Endothelial cell (in vitro differentiated cells): ENCODE measurements at places on chromosomes 3 and 15. TPM values are rescaled to one million over a fixed set of nuclear protein-coding genes. Genes with fewer than 3 reads are reported as not detected.
A peak's percentile ranks its signal among the peaks of the same experiment; 100 is the strongest.

- H3K4me3 ChIP-seq: no peak overlapping the region
- no peaks in the 10 kb centered on the region for H3K27me3 ChIP-seq
- no peaks in the 10 kb centered on the region for H3K36me3 ChIP-seq
- no peaks in the 10 kb centered on the region for H3K4me1 ChIP-seq
- no peak overlapping the region for H3K27ac ChIP-seq
These were observed 467.1 kb downstream of the RBMS3 start for GRCh38 chr3:29747991-29748390.

GRCh38 chr3:142211034-142211433 lies 14.4 kb downstream of the GK5 start:
- H3K4me1 ChIP-seq: peaks cover 17% of the 10 kb centered on the region
- H3K36me3 ChIP-seq: peaks cover 26% of the 10 kb centered on the region
- H3K27me3 ChIP-seq: no peaks in the 10 kb centered on the region
- peak; percentile 22 for DNase-seq
- no peak overlapping the region for H3K4me3 ChIP-seq

GRCh38 chr3:4823986-4824925 lies 155.0 kb upstream of the BHLHE40 start:
- H3K36me3 ChIP-seq: peaks cover 34% of the 10 kb centered on the region
- H3K4me1 ChIP-seq: peaks cover 4% of the 10 kb centered on the region
- peaks cover 7% of the 10 kb centered on the region for H3K27me3 ChIP-seq
- H3K4me3 ChIP-seq: no peak overlapping the region

DNA sequence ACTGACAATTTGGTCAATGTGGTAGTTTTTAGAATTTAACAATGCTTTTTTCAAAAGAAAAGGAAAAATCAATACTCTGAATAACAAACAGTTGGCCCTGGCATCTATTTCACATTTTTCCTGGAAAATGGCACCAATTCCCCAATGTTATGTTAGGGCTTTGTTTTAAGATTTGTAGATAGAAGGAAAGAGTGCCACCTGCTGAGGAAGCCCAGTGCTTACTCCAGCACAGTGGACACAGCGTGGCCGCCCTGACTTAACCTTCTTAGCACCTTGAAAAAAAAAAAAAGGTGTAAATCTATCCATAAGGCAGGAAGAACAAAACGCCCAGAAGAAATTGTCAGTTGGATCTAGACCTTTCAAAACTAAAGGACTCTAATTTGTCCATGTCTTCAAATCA lies 110.7 kb upstream of the CNTN4 start:
- no peaks in the 10 kb centered on the region for H3K4me1 ChIP-seq
- no peak for DNase-seq
- H3K27ac ChIP-seq: no peak overlapping the region
- H3K36me3 ChIP-seq: no peaks in the 10 kb centered on the region
- H3K4me3 ChIP-seq: no peak overlapping the region

- no peaks in the 10 kb centered on the region for H3K36me3 ChIP-seq
- H3K27me3 ChIP-seq: no peaks in the 10 kb centered on the region
- no peak overlapping the region for H3K27ac ChIP-seq
- no peak for DNase-seq
- no peak overlapping the region for H3K4me3 ChIP-seq
These were observed 42.9 kb downstream of the EAF1 start for GRCh38 chr3:15470261-15470660.

- H3K36me3 ChIP-seq: peaks cover 6% of the 10 kb centered on the region
- peaks cover 5% of the 10 kb centered on the region for H3K27me3 ChIP-seq
- no peak for DNase-seq
These were observed 1.1 kb downstream of the NEO1 start for GRCh38 chr15:73053398-73053723.

- H3K4me1 ChIP-seq: no peaks in the 10 kb centered on the region
- peaks cover 2% of the 10 kb centered on the region for H3K27me3 ChIP-seq
- DNase-seq: no peak
These were observed 140.4 kb upstream of the CCDC54 start for GRCh38 chr3:107236655-107237337.

DNA sequence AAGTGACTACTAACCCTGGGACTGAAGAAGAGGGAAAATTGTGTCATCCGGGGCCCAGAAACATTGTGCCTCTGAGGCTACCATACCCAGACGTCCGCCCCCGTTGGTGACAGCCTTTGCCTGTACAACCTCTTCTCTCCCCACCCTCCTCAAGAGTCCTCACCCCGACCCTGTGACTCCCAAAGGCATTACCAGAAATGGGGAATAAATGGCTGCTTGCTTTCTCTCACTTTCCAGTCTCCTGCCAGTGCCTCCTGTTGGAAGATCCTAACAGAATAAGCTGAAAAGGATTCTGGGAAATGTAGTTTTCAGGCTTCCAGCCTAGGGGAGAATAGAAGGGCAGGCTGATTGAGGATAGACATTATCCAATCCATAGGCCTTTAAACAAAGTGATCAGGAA lies 30.8 kb upstream of the SLC25A36 start:
- H3K36me3 ChIP-seq: no peaks in the 10 kb centered on the region
- DNase-seq: peak; percentile 14
- no peaks in the 10 kb centered on the region for H3K4me1 ChIP-seq
- no peaks in the 10 kb centered on the region for H3K27me3 ChIP-seq
- peak overlapping the region; percentile 88 for H3K4me3 ChIP-seq

DNA sequence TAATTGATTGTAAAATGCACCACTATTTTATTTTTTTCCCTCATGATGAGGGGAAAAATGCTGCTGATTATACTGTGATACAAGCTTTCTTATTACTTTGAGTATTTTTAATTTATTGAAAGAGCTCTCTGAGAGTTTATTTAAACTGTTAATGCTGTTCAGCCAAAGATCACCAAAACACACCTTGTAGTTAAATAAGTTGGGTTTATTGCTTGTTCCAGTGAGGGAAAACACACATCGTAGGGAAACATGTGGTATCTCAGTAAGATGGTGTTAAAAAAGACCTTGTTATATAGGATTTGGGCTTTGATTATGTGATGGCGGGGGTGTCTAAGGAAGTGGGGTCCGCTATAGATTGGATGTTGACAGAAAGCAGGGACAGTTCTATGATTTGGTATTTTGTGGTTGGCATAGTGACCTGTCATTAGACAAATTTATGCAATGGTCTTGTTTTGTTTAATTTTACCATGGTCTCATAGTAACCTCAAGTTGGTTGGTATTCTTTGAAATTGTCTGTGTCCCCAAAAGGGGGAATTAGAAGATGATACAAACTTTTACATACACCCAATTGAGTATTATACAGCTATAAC lies 11.1 kb downstream of the HACD3 start:
- H3K4me3 ChIP-seq: no peak overlapping the region
- no peak for DNase-seq
- peak overlapping the region; percentile 13 for H3K27ac ChIP-seq
- H3K36me3 ChIP-seq: no peaks in the 10 kb centered on the region
- no peaks in the 10 kb centered on the region for H3K4me1 ChIP-seq
- H3K27me3 ChIP-seq: no peaks in the 10 kb centered on the region

GRCh38 chr3:129699199-129699598 lies 92.7 kb upstream of the PLXND1 start:
- H3K36me3 ChIP-seq: peaks cover 30% of the 10 kb centered on the region
- no peak overlapping the region for H3K4me3 ChIP-seq
- no peak for DNase-seq
- H3K27me3 ChIP-seq: peaks cover 5% of the 10 kb centered on the region

- peaks cover 3% of the 10 kb centered on the region for H3K4me1 ChIP-seq
- no peak overlapping the region for H3K4me3 ChIP-seq
- H3K27me3 ChIP-seq: peaks cover 2% of the 10 kb centered on the region
- no peaks in the 10 kb centered on the region for H3K36me3 ChIP-seq
- no peak overlapping the region for H3K27ac ChIP-seq
These were observed 81.9 kb upstream of the ADAMTSL3 start for GRCh38 chr15:83571820-83572707.

GRCh38 chr3:33869977-33870376 lies 71.5 kb downstream of the PDCD6IP start:
- H3K36me3 ChIP-seq: no peaks in the 10 kb centered on the region
- no peaks in the 10 kb centered on the region for H3K4me1 ChIP-seq
- no peak overlapping the region for H3K27ac ChIP-seq
- H3K4me3 ChIP-seq: no peak overlapping the region

- H3K4me3 ChIP-seq: no peak overlapping the region
- no peaks in the 10 kb centered on the region for H3K36me3 ChIP-seq
- H3K27ac ChIP-seq: no peak overlapping the region
- H3K4me1 ChIP-seq: peaks cover 27% of the 10 kb centered on the region
- no peak for DNase-seq
- no peaks in the 10 kb centered on the region for H3K27me3 ChIP-seq
These were observed 354.5 kb upstream of the TPRG1 start for GRCh38 chr3:188817103-188817934.

GRCh38 chr15:65338366-65338765 lies 33.9 kb downstream of the RNU5B-1 start:
- H3K27me3 ChIP-seq: peaks cover 25% of the 10 kb centered on the region
- DNase-seq: no peak
- peak overlapping the region; percentile 47 for H3K4me3 ChIP-seq
- H3K4me1 ChIP-seq: peaks cover 69% of the 10 kb centered on the region

- H3K36me3 ChIP-seq: peaks cover 11% of the 10 kb centered on the region
- peaks cover 13% of the 10 kb centered on the region for H3K4me1 ChIP-seq
- peak overlapping the region; percentile 89 for H3K4me3 ChIP-seq
- peaks cover 29% of the 10 kb centered on the region for H3K27me3 ChIP-seq
These were observed 1.7 kb downstream of the NT5DC2 start for GRCh38 chr3:52531860-52532516.

DNA sequence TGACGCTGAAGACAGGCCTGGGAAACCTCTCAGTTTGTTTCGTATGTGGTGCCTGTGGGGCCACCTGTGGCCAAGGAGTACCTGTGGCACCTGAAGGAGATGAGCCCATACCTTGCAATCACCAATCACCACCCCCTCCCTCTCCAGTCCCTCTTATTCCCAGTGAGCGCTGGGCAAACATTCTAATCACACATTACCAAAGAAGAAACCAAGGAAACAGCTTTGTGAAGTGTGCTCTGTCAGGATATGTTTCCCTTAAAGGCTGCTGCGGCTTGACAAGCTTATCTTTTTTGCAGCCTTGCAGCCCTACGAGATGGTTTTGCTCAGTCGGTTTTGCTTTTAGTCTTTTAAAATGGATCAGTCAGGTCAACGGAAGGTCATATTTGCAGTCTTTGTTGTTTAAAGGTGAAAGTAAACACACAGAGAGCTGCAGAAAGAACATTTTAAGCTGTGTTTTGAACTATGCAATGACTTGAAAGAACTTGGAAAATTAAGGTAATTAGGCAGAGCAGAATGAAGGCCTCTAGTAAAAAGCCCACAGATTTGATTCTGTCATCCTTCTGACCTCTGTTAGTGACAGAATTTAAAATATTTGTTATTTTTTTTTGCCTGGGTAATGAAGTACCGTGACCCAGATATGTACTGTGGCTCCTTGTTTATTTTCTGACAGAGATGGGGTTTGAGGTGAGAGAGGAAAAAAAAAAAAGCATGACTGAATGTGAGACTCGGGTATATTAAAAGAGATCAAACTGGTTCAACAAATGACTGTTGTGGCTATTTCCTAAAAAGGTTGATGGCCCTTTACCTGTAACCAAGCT lies 461.4 kb downstream of the NSUN3 start:
- H3K4me3 ChIP-seq: no peak overlapping the region
- H3K27ac ChIP-seq: no peak overlapping the region
- DNase-seq: no peak
- peaks cover 10% of the 10 kb centered on the region for H3K4me1 ChIP-seq

- H3K27me3 ChIP-seq: no peaks in the 10 kb centered on the region
- peaks cover 3% of the 10 kb centered on the region for H3K36me3 ChIP-seq
- no peak overlapping the region for H3K4me3 ChIP-seq
- DNase-seq: no peak
- H3K27ac ChIP-seq: no peak overlapping the region
These were observed 50.0 kb upstream of the RFX7 start for GRCh38 chr15:56293495-56294292.

DNA sequence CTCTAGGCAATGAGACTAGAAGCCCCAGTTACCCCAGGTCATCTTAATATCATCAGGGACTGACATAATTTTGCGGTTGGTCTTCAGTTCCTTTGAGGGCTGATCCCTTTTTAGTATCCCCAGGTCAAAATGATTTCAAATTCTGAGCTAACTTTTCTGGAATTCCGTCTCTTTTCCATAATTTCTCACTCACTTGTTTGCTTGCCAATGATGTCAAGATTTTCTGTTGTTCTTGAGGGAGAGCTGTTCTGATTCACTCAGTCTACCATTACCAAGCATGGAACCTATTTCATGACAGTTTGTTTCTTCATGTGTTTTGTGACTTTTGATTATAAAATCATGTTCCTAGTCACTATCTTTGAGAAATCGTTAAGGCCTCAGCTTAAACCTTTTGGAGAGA lies 190.5 kb upstream of the LYSMD4 start:
- no peaks in the 10 kb centered on the region for H3K36me3 ChIP-seq
- no peak for DNase-seq
- H3K4me3 ChIP-seq: no peak overlapping the region
- H3K4me1 ChIP-seq: peaks cover 3% of the 10 kb centered on the region
- no peak overlapping the region for H3K27ac ChIP-seq
- H3K27me3 ChIP-seq: peaks cover 16% of the 10 kb centered on the region

DNA sequence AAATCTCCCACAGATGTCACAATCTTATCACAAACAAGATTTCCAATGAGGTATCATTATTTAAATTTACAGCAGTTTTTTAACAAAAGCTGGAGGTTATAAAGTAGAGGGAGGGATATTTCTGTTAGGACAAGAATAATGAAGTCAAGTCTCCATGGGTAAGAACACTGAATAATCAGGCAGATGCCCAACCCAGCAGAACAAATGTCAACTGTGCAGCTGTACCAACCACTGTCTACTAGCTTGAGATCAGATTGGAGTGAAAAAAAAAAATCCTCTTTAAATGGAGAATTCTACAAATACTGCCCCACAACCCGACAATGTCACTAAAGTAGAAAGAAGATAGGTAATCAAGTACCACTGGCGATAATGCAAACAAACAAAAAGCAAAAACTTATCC lies 30.3 kb downstream of the DHX36 start:
- no peak for DNase-seq
- H3K4me3 ChIP-seq: no peak overlapping the region
- peaks cover 19% of the 10 kb centered on the region for H3K36me3 ChIP-seq
- no peak overlapping the region for H3K27ac ChIP-seq
- no peaks in the 10 kb centered on the region for H3K27me3 ChIP-seq
- no peaks in the 10 kb centered on the region for H3K4me1 ChIP-seq

DNA sequence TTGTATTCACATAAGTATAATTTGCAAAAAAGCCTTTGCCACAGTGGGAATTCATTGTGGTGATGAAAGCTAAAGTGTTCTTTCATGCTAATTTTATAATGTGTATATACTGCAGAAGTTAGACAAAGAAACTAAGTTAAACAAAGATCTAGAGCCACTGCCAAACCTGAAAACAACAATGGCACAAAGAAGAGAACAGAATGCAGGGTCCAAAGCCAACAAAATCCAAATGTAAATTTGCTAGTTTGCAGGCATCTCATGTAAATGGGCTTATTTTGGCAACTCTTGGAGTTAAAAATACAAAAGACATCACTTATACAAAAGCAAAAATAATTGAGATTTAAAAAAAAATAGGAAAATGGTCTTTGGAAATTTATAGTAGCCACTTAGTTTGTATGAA lies 123.0 kb downstream of the TCF12 start:
- H3K4me3 ChIP-seq: no peak overlapping the region
- H3K27me3 ChIP-seq: peaks cover 2% of the 10 kb centered on the region
- H3K4me1 ChIP-seq: peaks cover 11% of the 10 kb centered on the region
- no peak overlapping the region for H3K27ac ChIP-seq

Gene SLC22A14
- total RNA-seq: 0.36 TPM

Gene IGF2BP2
- 165 TPM for total RNA-seq

Gene USP13
- 18.9 TPM for total RNA-seq

Gene CCK
- not detected for total RNA-seq

Gene NMB
- total RNA-seq: 14.3 TPM

Gene CD200R1
- total RNA-seq: 0.18 TPM

Gene PPP2R3A
- 19.3 TPM for total RNA-seq

Gene GOLGA6L10
- total RNA-seq: 0.28 TPM
